ENCODE measurements at places on chromosomes 6 and 20.

- no peak for DNase-seq
These were observed 23.2 kb upstream of the AHI1 start for GRCh38 chr6:135520781-135521180.

GRCh38 chr6:147604373-147604772 is 95.9 kb downstream of the SAMD5 start:
- no peak for DNase-seq

- no peak for DNase-seq
These were observed 55.5 kb upstream of the PLCB1 start for GRCh38 chr20:8076306-8077136.

- DNase-seq = no peak
These were observed 94.0 kb upstream of the SLC2A12 start for GRCh38 chr6:134146268-134147033.

- no peak for DNase-seq
These were observed at the start of gene C6orf132 for GRCh38 chr6:42142118-42142835. TSS of gene C6orf132 (minus strand) at chr6:42142620. CDS start at chr6:42142444, 176 bp downstream.

DNA sequence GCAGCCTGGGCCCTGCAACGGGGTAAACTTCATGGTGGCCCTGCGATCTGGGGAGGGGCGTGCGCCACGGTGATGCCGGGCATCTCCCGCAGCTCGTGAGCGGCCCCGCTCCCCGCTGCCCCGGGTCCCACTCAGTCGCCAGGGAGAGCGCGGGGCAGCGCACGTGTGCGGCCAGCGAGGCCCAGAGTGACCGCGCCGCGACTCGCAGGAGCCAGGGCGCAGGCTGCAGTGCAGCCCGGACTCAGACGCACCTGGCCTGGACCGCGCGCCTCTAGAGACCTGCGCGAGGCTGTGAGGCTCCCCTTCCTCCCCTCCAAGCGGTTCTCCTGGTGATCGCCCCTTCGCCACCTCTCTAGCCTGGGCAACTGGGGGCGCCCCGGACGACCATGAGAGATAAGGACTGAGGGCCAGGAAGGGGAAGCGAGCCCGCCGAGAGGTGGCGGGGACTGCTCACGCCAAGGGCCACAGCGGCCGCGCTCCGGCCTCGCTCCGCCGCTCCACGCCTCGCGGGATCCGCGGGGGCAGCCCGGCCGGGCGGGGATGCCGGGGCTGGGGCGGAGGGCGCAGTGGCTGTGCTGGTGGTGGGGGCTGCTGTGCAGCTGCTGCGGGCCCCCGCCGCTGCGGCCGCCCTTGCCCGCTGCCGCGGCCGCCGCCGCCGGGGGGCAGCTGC is 652 bp downstream of the BMP6 start:
- DNase-seq = no peak

DNA sequence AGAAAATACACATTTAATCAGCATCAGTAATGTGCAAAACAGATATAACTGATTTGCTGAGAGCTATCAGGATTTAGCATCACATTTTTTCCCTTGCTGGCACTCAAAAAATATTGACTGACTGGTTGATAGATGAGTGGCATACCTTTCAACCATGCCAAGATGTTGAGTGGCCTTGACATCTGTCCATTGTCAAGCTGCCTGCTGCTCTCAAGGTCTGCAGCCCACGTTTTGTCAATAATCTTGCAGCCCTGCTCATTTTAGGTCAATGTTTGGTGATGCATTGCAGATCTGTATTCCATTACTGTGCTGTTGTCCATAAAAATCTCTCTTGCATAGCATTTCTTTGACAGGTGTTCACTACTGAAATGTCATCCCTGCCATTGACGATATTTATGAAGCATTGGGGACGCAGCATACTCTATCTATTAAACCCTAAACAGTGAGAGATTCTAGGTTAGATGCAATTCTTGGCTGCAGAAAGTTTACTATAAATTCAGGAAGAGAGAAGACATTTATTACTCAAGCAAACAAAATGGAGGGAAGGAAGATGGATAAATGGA is 111.6 kb downstream of the BFSP1 start:
- no peak for DNase-seq

DNA sequence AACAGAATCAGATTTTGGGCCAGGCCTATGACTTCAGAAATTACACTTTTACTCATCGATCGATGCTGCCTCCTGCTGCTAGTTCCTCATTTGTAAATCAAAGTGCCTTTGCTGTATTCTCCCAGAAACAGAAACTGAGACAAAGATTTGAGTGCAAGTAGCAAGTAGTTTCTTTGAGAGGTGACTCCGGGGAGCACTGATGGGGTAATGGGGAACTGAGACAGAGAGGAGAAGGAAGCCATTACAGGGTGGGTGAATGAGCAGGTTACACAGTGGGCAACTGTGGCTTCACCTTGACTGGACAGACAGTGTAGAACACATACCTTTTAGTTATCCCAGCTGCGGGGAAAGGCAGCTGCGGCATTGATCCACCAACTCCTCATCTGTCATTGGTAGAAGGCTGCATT is 9.7 kb upstream of the CD40 start:
- no peak for DNase-seq

GRCh38 chr6:36032261-36032660 is 4.7 kb downstream of the MAPK14 start:
- DNase-seq = no peak

- DNase-seq = no peak
These were observed 104.6 kb downstream of the PAX1 start for GRCh38 chr20:21809961-21810523.

DNA sequence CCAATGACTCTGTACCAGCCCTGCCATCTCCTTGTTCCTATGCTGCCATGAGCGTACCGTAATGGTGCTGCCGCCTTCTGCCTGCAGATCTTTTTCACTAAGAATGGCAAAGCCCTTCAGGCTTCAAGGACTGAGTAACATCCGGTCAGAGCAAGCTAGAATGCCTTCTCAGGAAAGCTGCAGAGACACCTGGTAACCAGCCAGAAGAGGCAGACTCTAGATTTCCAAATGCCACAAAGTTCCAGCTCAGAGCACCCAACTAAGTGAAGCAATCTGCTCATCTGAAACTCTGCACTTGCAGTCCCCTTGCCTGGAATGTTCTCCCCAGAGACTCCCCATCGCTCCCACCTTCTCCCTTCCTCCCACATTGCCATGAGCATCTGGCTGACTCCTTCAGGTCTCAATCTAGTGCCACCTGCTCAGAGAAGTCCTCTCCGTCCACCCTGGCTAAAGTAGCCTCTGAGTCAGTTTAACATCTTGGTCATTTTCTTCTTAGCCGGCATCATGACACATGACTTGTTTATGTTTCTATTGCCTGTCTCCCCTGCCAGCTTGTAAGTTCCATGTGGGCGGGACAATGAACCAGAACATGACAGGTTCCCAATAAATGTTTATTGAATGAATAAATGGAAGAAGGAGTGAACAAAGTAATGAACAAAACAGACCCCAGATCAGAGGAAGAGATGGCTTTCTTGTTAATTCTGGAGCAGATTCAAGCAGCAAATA is 6.9 kb upstream of the OCSTAMP start:
- no peak for DNase-seq

DNA sequence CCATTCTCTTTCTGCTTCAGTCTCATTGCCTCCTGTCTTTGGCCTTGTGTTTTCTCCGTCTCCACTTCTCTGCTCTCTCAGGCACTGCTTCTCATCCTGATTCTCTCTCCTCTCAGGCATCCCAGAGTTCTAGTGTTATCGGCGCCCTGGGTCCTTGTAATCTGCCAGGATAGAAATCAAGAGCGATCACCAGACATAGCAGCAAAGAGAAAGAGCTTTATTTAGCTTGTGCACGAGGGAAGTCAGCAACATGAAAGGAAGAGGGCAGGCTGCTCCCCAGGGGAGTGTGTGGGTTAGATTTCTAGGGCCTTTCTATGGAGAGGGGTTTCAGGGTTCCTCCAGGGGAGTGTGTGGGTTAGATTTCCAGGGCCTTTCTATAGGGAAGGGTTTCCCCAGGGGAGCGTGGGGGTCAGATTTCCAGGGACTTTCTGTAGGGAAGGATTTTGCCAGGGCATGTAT is 32.5 kb downstream of the SUN5 start:
- DNase-seq = no peak

DNA sequence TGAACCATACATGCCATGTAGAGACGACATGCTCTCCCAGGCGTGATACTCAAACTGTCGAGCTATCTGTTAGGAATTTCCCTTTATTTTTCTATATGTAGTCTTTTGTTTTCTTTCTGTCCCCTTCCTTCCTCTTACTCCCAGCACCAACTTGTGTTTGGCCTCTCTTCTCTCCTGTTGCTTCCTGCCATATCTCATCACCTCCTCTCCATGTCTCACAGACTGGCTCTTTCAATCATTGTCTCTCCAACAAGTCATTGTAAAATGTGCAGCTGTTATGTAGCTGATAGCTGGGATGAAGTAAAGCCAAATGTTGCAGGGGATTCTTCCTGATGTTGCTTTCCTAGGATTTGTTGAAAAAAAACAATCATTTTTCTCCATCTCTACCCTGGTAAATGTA is 234.5 kb downstream of the TMEM242 start:
- DNase-seq = no peak

- DNase-seq = no peak
These were observed 37.2 kb upstream of the MYLK2 start for GRCh38 chr20:31781945-31782344.

- DNase-seq = no peak
These were observed 90.5 kb upstream of the EPB41L1 start for GRCh38 chr20:36063916-36064657.

GRCh38 chr6:449486-450419 is 58.2 kb downstream of the IRF4 start:
- no peak for DNase-seq

- no peak for DNase-seq
These were observed 9.3 kb upstream of the RIPOR2 start for GRCh38 chr6:24945054-24945453.

DNA sequence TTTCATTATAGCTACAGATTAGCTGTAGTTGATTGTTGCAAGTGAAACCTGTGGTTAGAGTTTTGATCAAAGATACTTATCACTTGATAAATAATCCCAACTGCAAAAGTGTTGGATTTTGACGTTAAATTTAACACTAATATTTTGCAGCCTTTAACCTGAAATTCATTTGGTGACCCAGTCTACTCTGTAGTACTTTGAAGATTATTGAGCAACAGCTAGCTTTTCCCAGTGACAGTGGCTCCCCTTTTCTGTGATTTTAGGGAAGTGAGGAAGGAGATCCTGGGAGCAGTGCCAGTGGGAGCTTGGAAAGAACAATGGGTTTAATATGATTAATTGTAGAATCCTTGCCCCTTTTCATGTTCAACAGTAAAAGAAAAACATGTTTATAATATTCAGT is 76.9 kb downstream of the NCOA3 start:
- DNase-seq = no peak

DNA sequence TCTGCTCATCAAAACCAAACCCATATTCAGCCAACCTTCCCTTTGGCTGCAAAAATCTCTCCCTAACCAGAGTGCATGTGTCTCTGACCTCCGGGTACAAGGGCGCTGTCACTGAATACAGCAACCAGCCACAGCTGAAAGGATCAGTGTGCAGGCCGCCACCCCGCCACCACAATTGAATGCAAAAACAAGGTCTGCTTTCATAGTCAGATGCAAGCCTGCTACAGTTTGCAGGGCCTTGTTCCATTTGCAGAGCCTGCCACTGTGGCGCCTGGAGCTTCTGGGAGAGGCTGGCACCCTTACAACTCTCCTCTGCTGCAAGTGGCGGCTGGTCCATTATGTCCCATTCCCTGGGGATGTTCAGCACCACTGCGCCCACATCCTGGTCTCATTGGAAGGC is 23.5 kb downstream of the MDGA1 start:
- no peak for DNase-seq

DNA sequence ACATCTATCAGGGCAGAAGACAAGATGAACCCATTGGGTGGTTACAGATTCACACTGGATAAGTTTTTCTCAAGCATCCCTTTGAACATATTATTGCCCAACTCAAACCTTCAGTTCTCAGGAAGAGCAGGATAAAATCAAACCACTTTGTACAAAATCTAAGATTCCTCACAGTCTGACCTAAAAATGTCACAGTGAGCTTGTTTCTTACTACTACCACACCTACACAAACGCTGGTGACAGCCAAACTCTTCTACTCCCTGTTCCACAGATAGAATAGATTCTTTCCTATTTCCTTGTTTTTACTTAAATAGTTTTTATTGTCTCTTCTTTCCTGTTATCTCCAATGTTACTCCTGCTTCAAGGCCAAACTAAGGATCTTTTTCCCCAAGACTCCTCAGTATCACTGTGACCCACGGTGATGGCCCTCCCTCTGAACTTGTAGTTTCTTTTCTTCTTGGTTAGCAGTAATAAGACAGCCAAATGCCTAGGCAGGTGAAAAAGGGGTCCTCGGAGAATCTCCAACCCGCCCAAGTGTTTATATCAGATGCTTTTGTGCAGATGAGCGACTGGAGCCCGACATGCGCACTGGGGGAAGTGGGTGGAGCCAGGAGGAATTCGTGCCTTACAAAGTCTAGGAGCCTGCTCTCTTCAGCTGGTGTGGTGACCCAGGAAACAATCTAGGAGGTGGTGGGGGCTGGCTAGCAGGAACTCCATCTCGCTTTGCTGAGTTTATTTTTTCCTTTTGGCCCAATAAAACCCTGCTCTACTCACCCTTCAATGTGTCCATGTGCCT is 53.4 kb downstream of the SEL1L2 start:
- no peak for DNase-seq

DNA sequence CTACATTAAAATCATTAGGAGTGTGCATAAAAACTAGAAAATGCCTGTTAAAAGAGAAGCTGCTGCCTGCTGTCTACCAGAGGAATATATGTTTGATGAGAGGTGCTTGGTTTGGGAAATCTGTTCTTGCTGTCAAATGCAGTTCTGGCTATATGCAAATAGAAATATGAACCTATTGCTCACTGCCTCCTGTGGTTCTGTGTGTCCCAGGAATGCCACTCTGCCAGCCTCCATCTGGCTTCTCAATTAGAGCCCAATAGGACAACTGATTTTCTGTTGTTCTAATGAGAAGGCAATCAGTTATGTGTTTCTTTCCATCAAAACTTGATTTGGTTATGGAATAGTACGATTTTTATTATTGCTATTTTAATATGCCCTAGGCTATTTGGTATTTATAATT is 759.7 kb downstream of the HDGFL1 start:
- no peak for DNase-seq

DNA sequence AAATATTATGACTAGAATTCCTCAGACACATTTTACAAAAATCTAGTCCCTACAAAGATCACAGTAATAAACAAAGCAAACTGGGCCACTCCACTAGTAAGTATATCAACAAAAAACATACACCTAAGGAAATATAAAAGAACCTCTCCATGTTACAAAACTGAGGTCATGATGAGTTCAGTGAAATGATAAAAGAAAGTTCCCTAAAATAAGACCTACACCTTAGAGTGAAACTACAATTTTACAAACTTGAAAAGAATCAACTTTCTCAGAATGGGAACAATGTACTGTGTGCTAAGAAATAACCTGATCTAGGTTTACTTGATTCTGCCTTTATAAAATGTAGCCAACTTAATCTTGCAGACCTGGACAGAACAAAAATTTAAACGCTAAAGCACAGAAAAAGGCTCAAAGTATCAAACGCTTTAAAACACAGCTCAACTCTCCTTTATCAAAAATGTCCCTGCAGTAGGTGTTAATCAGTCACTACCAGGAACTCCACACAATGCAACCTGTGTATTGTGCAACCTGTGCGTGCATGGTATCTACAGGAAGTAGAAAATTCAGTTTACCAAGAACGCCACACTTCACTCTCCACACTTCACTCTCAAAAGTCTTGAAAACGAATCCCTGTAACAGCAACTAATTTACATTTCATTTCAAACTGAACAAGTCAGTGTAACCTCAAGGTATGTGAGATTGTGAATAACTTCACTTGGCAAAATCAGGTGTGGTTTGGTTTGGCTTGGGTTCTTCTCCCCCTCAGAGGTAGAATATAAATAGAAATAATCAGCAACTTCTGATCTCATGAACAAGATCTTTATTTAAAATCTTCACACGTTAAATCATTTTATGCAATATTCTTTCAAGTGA is 1.8 kb downstream of the RALGAPA2 start:
- peak; percentile 7 for DNase-seq
